ENCODE measurements at places on chromosomes 6 and 20.

GRCh38 chr20:19026121-19026878, 186.1 kb upstream of the SLC24A3 start:
- DNase-seq, result no peak

DNA sequence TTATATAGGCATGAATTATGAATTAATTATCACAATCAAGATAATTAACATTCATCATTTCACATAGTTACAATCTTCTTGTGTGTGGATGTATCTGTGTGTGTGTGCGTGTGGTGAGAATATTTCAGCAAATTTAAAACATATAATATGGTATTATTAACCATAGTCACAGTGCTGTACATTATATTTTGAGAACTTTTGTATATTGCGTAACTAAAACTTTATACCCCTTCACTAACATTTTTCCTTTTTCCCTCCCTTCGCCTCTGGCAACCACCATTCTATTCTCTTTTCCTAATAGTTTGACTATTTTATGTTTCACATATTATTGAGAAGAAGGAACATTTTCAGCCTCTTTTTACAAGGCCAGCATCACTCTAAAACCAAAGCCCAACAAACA, 176.8 kb downstream of the HTR1B start:
- DNase-seq, result no peak

DNA sequence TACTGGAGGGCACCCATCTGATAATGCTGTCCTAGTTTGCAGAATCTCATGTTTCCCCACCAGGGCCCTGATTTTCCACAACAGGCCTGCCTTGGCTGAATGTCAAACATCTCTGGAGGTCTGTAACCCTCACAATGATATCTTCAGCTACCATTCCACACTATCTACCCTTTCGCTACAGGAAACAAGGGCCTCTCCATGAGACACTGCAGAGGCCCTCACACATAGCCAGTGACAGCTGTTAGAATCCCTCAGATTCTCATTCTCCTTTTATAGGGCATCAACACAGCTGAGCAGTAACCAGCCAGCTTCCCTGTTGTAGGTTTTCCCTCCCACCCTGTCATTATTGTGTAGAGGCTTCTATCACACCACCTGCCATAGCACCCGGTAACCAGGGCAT, 29.6 kb upstream of the MICB start:
- DNase-seq, result no peak

GRCh38 chr20:59560588-59561227, 43.6 kb upstream of the PHACTR3 start:
- DNase-seq, result no peak

GRCh38 chr20:22490287-22491193, 93.8 kb downstream of the FOXA2 start:
- DNase-seq, result no peak

GRCh38 chr6:135693811-135694370, 157.6 kb upstream of the PDE7B start:
- no peak for DNase-seq

- no peak for DNase-seq
Observed at GRCh38 chr6:2186516-2186915, 58.9 kb downstream of the GMDS start.
